ENCODE measurements at places on chromosomes 7 and 10.

GRCh38 chr10:5163487-5163886 is 21.5 kb downstream of the AKR1C8 start:
- no peak for DNase-seq

- no peak for DNase-seq
These were observed 87.2 kb downstream of the PHF14 start for GRCh38 chr7:11060893-11061292.

GRCh38 chr10:6056411-6057135 is 5.6 kb downstream of the IL2RA start:
- DNase-seq = no peak

DNA sequence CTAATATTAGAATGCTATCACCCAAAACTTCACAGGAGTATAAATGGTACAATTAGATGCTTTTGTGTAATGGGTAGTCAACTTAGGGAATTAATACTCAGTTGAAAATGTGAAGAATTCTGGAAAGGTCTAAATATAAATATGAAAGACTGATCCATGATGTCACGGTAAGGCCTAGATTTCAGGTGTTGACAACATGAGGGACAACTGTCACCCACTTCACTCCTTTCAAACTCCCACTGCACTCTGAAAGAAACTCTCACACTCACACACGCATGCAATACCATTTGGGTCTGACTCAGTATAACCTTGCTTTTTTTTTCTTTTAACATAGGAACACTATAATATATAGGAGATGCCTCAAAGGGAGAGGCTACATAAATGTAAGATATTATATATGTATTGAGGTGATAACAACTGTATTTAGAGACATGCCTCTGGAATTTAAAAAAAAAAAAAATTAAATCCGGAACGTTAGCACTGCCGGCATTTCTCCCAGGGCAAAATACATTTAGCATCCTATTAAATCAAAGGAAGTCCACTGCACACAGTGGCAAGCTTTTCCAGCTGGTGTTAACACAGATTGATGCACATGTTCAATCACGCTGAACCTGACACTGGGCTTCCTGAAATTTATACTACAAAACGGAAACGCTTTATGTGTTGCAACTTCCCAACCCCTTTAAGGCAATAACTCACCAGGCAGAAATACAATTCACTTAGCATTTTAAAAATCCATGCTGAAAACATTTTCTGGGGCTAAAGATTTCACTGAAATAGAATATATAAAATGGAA is 74.9 kb downstream of the RSU1 start:
- DNase-seq = no peak

DNA sequence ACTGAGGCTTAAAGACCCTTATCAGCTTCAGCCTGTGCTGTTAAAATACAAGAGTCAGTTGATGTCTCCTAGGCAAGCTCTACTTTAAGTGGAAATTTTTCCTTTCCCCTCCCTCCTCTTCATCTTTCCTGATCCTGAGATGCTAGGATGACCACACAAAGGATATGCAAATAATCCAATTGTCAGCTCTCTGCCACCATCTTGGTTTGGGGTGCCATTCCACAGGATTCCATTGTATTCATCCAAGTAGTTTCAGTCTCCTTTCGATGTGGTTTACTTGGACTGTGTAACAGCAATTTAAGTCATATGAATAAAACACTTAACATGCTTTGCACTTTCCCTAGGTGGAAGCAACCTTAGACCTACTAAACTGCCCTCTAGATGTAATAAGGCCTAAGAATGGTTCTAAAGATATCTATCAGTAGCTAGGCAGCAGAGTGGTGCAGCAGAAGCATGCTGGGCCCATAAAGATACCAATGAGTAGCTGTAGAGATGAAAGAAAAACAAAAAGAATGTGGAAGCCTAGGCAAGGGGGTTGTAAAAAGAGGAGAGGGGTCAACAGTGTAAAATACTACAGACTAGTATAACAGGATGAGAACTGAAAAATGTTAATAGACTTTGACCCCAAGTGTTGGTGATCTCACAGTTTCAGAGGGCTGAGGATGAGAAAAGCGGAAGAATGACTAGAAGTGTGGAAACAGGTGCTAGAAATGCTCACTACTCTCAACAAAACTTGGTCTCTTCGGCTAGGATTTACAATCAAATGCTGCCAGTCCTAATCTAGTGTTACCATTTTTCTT is 2.4 kb upstream of the CFAP69 start:
- no peak for DNase-seq

DNA sequence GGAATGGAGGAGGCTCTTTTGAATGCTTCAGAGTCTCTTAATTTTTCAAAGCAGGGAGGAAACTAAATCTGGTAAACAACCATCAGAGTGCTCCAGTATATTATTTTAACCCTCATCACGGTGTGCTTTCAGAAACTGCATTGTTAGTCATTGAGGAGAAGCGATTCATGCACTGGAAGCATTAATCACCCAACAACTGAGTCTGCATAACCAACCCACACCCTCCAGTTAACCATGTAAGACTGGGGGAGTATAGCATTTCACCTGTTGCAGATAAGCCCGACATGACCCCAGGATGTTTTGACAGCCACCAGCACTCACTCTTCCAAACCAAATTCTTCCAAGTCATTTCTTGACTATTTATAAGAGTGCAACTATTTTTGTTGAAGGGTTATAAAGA is 257.6 kb downstream of the GATA3 start:
- no peak for DNase-seq

DNA sequence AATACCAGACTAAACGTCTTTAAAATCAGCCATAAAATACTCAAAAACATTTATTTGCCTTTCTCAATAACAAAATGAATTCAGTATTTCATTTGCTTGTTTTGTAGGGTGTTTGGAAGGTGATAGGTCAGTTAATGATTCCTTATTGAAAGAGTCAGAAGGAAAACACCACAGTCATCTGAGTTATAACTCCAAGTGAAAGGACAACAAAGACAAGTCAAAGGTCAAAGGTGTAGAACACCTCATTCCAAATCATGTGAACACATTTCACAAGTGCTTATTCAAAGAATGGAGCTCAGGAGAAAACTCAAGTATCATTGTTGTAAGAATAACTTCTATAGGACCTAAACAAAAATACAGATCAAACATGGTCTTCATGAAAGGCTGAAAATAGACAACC is 318.6 kb upstream of the PHF14 start:
- no peak for DNase-seq

GRCh38 chr10:111491154-111491553 is 414.3 kb downstream of the ADRA2A start:
- DNase-seq = no peak

DNA sequence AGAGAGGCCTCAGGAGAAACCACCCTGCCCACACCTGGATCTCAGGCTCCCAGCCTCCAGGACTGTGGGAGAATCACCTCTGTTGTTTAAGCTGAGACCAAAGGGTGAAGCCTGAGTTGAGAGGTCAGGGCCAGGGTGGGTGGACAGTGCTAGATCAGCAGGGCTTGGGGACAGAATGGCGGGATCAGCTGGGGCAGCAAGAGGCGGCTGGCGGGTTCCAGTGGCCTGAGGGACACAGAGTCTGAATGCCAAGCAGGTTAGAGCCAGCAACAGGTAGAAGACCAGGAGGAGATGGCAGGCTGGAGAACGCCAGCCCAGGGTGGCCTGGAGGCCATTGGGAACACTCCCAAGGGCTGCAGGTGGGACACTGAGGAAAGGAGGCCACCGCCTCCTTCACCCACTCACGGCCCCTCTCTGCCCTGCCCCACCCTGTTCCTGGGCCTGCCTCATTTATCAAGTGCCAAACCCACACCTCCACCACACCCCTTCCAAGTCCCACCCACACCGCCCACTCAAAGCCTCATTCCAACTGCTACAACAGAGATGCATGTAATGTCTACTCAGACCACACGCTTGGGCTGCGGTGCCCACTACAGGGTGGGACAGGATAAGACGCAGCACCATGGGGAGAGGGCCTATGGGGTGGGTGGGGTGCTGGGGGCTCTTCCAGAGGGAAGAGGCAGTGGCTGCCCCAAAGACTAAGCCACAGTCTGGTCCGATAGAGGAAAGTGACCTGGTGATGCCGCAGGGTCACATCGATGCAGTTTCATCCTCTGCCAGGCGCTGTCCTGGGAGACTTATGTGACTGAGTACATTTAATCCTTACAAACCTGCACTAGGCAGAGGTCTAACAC is 173.9 kb downstream of the TNS3 start:
- no peak for DNase-seq

DNA sequence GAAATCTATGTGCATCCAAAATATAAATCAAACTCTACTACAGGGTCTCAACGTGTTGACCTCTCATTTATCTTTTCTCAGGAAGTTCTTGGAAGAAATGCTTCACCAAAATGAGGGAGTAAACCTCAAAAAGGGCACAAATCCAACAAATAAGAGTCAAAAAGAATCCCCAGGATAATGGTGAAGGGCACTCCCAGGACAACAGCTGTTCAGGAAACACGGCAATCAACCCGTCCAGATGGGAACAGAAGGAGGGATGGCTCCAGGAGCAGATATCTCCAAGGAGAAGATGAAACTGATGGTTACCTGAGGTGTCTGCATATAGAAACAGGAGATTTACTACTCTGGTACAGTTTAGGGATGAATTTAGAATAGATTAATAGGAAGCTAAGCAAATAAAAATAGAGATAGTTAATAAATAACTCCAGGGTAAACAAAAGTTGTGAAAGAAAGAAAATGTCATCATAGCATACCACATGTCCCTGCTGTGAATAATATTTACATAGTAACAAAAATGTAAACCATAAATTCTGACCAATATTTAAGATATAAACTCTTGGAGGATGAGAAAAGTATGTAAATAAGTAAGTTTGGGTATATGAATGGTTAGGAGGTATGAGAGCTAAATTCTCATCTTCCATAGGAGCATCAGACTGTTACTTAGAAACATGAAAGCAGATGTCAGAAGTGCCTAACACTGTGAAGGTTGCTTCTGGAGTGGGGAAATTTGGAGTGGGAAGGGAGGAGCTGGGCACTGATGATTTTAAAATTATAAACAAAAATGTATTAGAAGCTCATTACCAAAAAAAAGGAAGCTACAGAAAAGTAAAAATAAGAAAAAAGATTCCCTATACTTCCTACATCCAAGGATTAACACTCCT is 237.5 kb upstream of the HPS1 start:
- peak; percentile 22 for DNase-seq

DNA sequence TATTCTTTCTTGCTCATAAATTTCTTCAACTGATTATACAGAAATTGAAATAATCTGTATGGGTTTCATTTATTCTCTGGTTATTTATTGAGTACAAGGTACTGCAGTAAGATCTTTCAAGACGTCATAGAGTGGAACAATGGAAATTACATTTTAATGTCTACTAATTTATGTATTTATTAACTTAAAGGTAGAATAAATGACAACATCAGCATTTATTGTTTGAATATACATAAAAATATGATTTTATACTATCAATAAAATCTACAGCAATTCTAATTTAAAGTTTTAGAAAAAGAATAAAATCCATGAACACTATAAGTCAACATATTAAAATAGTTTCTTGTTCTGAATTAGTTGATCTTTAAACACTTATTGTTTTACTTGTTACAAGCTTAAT is 158.5 kb downstream of the AGMO start:
- DNase-seq = no peak

- DNase-seq = no peak
These were observed 124.8 kb downstream of the CPED1 start for GRCh38 chr7:121113288-121113687.

GRCh38 chr10:117253908-117254307 is 13.0 kb downstream of the SLC18A2 start:
- DNase-seq = no peak

DNA sequence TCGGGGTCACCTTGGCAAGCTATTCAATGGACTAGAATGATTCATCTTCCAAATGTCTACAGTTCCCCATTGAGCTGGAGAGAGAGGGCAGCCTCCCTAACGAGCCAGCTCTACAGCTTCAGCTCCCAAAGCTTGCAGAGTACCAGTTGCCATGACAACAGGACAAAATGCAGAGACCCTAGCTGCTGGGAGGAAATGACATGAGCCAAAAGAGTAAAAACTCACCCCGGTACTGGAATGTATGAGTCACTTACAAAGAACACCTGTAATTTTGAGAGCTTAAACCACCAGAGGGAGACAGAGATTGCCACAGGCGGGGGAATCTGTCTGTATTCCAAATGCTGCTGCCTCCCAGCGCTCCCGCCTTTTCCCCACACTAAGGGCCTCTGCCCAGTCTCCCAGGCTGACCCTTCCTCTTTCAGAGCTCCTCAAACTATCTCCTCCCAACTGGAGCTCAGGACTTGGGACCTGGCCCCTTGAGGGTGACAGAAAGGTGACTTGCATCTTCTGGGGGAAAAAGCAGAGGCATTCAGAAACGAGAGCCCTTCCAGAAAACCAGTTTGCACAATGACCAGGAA is 95.5 kb downstream of the CUL2 start:
- DNase-seq = peak; percentile 79

GRCh38 chr10:34374356-34375045 is 440.6 kb downstream of the PARD3 start:
- DNase-seq = no peak

- no peak for DNase-seq
These were observed 38.8 kb downstream of the ABI1 start for GRCh38 chr10:26821699-26822570.

- DNase-seq = no peak
These were observed 631 bp downstream of the HPS6 start for GRCh38 chr10:102065561-102066398.

- no peak for DNase-seq
These were observed 44.4 kb upstream of the STRIP2 start for GRCh38 chr7:129389829-129390228.

- no peak for DNase-seq
These were observed 33.6 kb downstream of the CFAP46 start for GRCh38 chr10:132908621-132909295.

DNA sequence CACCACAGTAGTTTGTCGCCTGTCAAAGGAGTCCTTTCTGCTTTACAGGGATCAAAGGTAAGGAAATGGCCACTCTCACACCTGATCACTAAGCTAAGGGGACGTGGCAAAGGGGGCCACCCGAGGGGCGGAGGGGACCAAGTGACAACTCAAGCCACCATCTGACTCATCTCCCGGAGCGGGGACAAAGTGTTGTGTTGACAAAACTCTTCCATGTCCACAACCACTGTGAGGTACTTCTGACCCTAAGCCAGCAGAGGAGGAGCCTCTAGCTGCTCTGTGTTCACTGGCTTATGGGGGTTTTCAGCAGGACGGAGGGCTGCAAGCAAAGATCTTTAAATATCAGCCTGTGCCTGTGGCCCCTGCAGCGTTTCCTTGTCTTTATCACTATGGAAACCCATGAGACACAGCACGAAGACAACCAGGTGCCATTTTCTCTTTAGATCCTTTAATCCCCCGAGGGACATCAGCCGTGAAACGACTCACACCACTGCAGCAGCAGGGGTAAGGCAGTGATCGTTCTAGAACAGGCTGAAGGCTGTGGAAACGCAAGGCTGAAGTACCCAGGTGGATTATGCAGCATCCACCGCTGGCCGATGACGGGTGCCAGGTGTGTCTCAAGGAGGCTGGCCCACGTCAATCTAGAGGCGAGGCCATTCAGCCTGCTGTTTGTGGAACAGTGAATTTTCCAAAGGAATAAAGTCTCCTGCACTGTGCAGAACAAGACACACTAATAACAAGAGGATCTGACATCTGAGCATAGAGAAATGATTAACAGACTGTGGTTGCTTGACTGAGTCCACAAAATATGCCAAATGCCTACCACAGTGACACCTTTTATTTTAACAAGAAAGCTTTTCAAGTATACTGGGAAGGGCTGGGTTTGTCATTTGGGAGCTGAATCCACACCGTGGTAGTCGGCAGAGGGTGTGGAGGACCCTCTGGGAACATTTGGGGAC is 26.6 kb upstream of the DDC start:
- peak; percentile 78 for DNase-seq
